ENCODE measurements at places on chromosomes 6 and 20.

DNA sequence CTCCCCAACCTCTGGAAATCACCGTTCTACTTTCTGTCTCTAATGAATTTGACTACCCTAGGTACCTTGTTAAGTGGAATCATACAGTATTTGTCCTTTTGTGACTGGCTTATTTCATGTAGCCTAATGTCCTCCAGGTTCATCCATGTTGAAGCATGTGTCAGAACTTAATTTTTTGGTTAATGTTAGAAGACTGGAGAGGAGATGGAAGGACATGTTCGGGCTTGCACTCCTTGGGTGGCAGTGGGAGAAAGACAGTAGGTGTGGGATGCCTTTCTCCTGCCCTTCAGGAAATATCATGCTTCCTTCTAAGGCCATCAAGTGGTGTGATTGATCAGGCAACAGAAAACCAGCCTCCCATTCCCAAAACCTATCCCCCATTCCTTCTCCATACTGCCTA lies 61.1 kb upstream of the RNF144B start:
- DNase-seq, result no peak

- no peak for DNase-seq
These were observed 117.8 kb upstream of the CHD6 start for GRCh38 chr20:41735949-41736348.

- DNase-seq, result peak; percentile 33
These were observed 19.0 kb downstream of the REM1 start for GRCh38 chr20:31494131-31494530.

DNA sequence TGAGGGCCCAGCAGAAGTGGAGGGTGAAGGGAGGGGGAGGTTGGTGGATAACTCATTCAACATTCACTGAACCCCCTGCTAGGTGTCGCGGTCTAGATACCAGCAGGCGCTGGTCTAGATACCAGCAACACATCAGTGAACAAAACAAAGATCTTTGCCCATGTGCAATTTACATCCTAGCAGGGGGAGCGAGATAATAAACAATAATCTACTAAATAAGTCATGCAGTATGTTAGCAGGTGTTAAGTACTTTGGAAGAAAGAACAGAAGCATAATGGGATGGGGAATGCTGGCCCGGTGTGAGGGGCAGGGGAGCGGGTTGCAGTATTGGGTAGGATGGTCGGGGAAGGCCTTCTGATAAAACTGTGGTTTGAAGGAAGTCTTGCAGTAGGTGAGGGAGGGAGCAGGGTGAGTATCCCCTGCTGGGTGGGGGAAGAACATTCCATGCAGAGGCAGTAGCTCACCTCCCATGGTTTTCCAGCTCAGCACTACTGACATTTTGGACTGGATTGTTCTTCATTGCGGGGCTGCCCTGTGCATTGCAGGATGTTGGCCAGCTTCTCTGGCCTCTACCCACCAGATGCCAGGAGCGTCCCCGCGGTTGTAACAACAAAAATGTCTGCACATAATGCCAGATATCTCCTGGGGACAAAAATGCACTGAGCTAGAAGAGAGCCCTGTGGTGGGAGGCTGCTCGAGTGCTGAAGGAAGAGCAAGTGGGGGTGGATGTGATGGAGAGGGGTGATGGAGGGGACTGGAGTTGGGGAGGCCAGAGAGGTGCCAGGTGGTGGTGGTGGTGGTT lies 117.3 kb downstream of the TOX2 start:
- no peak for DNase-seq

DNA sequence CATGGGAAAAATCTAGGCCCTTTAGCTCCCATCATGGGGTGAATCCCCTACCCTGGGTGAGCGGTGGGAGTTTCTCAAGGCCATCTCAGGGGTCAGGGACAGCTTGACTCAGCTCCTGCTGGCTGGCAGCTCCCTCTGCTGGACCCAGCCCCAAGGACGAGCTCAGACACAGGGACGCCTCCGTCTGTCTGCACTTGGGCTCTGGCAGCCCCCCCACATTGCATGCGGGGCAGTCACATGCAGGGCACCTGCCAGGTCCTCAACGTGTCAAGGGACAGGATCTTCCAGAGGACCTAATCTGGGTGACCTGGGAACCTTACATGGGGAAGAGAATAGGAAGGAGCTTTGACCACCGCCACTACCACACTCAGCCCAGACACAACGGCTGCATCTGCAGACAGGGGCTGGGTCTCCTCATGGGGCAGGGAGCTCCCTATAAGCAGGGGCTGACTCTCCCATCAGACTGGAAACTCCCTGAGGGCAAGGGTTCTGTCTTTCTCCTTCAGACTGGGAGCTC lies 173.4 kb downstream of the MRPL14 start:
- peak; percentile 49 for DNase-seq

GRCh38 chr20:11387189-11387754 lies 530.4 kb upstream of the BTBD3 start:
- DNase-seq, result no peak

DNA sequence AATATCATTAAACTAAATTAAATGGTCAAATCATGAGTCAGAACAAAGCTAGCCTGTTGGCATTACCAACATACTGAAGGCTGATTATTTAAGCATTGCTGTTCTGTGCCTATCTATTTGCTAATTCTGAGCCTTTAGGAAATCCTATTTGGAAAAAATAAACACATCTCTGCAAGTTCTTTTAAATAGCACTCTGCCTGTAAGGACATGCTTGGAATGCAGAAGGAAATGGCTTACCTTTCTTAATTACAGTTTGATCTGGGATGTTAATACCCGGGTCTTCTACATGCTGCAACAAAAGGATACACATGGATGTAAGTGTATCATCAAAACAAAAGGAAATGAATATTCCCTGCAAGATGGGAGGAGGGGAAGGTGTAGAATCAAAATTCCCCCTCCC lies 8.3 kb downstream of the TFAP2A start:
- DNase-seq, result no peak

DNA sequence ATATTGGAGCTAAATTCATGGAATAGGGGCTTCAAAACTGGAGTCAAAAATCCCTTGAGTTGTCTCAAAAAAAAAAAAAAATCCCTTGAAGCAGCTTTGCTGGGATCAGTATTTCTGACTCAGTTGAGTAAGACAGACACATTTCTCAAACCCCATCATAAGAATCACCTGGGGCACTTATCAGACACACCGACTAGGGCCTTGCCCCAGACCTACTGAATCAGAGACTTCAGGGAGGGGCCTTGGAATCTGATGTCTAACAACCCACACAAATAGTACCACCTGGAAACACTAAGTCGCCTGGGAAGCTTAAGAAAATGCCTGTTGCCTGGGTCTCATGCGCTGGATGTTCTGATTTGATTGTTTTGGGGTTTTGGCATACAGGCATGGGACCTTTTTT lies 44.9 kb upstream of the RNF144B start:
- no peak for DNase-seq

GRCh38 chr6:158836625-158837311 lies 17.6 kb upstream of the EZR start:
- DNase-seq, result no peak
